Psoas muscle (tissue), 8 donors: ENCODE measurements at places on chromosomes 1 and 21.

DNA sequence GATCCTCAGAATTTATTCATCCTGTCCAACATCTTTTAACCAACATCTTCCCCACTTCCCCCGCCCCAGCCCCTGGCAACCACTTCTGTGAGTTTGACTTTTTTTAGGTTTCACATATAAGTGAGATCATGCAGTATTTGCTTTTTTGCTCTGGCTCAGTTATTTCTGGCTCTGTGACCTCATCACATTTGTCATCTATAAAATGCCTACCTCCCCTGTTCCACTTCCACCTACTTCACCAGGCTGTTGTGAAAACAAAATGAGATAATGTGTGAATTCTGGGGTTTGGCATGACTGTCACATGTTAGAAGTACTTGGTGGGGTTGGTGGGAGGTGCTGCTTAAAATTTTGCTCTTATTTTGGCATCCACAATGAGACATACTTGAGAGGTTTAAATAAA lies 18.4 kb downstream of the HHAT start:
- DNase-seq = no peak

- DNase-seq = no peak
Observed at GRCh38 chr1:197776351-197777105, 1.2 kb upstream of the DENND1B start.

DNA sequence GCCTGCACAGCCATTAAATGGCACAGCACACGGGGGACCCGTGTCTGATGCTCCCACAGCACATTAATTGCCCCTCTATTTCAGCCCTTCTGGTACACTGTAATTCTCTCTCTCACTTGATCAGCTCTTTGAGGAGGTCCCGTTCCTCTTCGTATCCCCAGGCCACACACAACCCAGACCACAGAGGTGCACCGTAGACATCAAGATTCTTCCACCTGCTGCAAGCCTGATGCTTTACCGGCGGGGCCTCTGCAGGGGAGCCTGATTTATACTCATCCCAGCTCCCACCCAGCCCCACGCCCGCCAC lies 759 bp downstream of the SMYD3 start:
- DNase-seq = no peak

DNA sequence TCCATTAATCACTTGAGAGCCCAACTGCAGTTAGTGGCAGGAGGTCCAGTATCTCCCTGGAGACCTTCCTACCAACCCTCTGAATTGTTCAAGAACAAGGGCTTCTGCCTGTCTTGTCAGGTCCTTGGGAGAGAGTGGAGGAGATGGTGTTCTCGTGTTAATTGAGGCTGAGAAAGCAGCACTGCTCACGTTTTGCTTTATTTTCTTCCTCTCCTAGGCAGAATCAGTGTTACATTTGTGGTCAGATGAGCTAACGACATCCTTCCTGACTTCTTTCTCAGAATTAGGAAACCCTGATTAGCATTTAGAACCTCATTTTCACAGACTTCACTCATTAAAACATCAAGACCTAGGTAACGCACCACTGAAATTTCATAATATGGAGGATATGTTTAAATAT lies 26.4 kb upstream of the LRIG2 start:
- no peak for DNase-seq
